ENCODE measurements at places on chromosomes 11 and 22.

- DNase-seq, result no peak
Observed at GRCh38 chr22:41664490-41664889, 24.2 kb downstream of the SNU13 start.

GRCh38 chr11:8545698-8546366 lies 48.2 kb downstream of the STK33 start:
- DNase-seq, result no peak

DNA sequence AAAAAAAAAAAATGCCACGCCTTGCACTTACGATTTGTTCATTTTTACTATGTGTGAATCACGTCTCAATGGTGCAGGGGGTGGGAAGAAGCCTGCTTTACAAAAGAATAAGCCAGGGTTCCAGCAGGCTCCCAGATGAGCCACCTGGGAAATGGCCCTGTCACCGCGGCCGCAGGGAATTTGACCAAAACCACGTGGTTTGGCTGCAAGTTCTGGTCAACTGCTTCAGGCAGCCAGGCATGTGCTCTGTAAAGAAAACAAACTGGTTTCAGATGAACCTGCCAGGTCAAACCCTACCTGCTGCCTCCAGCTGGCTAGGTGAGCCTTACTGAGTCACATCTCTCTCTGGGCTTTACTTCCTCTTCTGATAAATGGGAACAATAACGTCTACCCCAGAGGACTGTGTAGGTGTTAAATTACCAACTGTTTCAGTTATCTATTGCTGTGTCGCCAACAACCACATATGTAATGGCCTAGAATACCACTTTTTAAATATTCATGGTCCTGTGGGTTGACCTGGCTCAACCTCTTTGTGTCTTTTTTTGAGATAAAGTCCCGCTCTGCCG lies 30.5 kb upstream of the GCAT start:
- no peak for DNase-seq

- no peak for DNase-seq
Observed at GRCh38 chr22:29788339-29789279, 21.4 kb downstream of the UQCR10 start.

DNA sequence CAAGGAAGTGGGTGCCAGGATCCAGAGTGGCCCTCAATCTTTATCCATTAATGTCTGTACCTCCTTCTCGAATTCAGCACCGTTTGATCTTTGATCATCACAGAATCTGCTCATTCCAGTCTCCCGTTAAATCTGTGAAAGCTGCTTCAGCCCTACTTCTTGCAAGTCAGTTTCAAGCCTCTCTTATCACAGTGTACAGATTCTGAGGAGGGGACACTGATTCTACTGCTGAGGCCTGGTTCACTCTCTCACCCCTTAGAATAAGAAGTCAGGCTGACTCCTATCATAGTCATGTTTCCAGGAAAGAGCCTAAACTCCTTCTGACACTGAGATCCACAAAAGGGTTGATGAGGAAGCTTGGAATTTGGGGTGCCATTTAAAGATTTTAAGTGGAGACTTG lies 39.0 kb downstream of the MAML2 start:
- no peak for DNase-seq

- no peak for DNase-seq
Observed at GRCh38 chr11:76251576-76251975, 45.3 kb upstream of the WNT11 start.

- DNase-seq, result no peak
Observed at GRCh38 chr11:93570759-93571413, 27.7 kb upstream of the SMCO4 start.

- DNase-seq, result no peak
Observed at GRCh38 chr11:61481806-61482205, 26.7 kb upstream of the LRRC10B start.

DNA sequence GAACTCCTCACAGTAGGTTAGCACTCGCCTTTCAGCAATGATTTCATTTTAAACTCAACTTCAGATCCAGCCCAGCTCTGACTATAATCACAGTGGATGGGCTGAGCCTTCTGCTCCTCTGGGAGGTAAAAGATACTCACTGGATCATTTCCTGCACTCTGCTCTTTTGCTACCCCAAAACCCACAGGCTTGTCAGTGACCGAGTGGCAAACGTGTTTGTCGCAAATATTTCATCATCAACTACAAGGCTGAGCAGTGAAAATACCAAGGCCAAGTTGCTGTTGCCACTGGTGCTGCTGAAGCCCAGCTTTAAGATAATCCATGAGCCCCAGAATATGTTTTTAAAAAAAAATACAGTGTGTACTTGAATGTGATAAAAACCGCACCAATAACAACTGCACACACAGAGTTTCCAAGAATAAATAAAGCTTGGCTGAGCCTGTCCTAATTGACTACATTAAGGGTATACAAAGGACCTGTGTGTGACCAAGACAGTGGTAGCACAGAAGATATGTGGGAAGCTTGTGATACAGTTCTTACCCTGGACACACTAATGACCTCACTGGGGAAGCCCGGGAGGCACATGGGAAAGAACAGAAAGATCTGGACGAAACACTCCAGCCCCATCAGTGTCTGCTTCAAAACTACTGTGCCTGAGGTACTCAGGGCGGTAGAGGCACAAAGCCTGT lies 41.3 kb downstream of the ABTB2 start:
- no peak for DNase-seq

- DNase-seq, result no peak
Observed at GRCh38 chr11:133064152-133064877, 468.0 kb downstream of the OPCML start.

DNA sequence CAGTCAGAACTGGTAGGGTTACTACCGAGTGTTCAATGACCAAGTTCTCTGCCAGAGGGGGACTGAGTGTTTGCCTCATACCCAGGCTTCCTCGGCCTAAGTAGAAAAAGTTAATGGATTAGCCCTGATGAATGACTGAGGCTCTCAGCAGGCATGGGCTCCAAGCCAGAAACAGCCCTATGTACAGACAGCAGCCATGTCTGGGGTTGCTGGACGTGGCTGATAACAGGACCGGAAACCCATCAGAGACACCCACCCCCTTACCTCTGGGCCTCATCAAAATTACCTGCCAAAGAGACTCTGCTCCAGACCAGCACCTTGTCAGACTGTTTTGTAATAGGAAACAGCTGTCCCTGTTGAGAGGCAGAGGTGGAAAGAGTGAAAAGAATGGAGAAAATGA lies 351.4 kb downstream of the ETS1 start:
- DNase-seq, result no peak

DNA sequence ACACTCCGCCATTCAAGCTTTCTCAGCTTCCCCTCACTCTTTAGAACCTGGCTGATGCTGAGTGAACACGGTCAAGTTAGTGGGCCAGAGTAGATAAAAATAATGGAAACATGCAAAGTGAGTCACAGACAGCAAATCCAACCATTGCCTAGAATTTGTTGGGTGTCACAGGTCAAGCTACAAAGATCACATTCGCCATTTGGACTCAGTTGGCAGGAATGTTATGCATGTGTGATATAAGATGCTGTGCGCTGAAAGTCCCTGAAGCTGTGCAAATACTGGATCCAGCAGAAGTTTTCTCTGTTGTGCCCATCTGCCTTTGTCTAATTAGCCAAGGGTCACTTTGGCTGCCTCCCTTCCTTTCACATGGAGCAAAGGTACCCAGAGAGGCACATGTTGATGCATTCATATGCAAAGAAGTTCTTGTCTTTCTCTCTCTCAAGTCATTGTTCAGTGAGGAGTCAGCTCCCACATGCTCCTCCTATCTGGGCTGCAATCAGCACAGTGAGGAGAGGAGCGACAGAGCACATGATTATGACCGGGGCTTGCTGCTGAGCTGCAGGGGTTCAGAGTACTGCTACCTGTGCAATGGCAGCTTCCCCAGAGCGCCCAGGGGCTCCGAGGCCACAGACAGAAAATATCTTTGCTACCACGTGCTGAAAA lies 39.7 kb downstream of the FLI1 start:
- DNase-seq, result no peak

DNA sequence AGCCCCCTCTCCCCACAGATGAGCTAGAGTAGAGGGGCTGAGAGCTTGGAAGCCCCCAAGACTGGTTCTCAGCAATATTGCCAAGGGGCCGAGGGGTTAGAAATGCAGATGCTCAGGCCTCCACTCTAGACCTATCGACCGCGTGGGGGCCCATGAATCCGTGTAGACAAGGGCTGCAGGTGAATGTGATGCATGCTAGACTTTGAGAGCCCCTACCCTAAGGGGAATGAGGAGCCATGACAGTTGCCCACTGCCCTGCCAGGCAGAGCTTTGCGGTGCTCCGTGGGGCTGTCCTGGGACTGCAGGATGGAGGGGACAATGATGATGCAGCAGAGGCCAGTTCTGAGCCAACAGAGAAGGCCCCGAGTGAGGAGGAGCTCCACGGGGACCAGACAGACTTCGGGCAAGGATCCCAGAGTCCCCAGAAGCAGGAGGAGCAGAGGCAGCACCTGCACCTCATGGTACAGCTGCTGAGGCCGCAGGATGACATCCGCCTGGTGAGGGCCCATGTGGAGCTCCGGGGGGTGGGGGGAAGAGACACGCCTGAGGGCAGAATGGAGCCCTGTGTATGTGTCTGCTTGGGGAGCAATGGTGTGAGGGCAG lies 1.3 kb downstream of the SSH3 start:
- DNase-seq, result no peak

- no peak for DNase-seq
Observed at GRCh38 chr11:15897211-15897960, 459.0 kb downstream of the SOX6 start.

DNA sequence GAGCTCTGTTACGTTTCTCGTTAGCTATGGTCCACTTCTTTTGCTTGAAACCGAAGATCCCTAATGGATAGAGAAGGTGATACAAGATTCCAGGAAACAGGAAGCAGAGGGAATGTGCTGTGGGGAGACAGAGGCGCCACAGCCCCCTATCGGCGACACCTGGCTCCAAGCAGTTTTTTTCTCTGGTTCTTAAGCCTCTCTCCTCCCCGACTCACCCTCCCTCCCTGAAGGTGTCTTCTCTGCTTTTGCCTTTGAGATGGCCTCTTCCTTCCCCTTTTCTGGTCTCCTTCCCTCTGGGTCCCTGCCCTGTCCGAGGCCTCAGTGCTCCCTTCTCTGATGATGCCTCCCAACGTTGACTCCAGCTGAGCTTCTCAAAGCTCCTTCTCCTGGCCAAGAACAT lies 14.2 kb upstream of the APOBEC3A start:
- DNase-seq, result no peak

- DNase-seq, result no peak
Observed at GRCh38 chr11:92852946-92853345, 116.5 kb upstream of the MTNR1B start.

GRCh38 chr11:33110083-33110482 lies 51.2 kb downstream of the CSTF3 start:
- DNase-seq, result no peak

GRCh38 chr22:27113211-27113635 lies 455.8 kb downstream of the MIAT start:
- DNase-seq, result no peak

- DNase-seq, result no peak
Observed at GRCh38 chr11:126443120-126443519, 87.6 kb downstream of the ST3GAL4 start.

DNA sequence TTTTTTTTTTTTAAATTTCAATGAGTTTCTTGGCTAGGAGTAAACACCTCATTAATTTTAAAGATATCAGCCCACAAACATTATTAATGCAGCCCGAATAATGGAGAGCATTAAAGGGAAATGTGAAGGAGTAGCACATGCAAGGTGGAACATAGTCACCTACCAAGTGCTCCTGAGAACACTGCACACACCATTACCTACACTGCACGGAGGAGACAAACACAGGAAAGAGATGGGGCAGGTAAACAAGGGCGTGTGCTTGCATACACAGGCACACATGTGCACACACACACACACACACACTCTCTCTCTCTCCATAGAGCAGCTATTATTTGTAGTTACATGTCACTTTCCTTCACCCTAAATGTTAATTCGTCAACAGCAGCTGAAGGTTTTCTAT lies 30.2 kb downstream of the HTR3B start:
- no peak for DNase-seq

GRCh38 chr11:2507945-2508749 lies 63.3 kb downstream of the KCNQ1 start:
- no peak for DNase-seq

DNA sequence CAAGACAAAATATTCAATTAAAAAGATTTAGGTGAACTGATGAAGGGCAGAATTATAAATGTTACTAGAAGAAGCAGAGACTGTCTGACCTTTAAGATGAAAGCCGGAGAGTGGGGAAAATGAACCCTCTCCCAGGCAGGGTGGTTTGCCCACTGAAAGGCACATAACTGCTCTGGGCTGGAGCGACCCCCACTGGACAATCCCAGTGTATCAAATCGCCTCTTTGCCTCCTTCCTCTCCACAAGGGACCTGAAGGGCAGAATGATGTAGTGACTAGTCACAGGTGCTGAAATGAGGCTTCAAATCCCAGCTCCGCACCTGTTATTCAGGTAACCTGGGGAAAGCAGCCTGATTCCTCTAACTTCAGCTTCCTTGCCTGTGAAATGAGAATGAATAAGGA lies 69.0 kb downstream of the EFCAB6 start:
- no peak for DNase-seq

DNA sequence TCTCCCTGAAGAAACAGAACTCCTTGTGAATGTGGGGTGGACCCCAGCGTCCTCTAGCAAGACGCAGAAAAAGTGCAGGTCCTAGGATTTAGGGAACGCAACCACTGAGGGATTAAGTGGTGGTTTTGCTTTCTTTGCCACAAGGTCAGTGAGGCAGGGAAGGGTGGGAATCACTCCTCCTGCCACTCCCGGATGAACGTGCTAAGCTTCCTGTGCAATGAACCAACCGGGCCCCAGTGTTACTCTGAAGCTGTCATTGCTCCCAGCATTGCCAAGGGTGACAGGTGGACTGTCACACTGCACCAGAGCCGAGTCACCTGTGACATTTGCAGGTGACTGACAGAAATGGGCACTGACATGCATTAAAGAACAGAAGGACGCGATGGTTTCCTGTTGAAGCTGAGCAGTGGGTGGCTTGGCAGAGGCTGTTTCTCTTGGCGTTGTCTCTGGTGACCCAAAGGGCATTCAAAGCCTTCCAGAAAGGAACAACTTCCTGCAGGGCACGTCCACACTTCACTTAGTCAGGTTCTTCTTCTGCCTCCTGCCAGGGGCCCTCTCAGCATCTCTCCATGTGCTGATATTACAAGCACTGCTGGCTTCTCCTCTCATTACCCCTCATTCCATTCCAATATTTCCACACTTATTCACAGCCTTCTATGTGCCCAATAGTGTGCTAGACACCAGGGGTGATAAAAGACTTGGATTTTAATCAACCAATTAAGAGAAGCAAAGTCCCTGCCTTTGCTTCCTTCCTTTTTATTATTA lies 9.7 kb downstream of the KIRREL3 start:
- no peak for DNase-seq

DNA sequence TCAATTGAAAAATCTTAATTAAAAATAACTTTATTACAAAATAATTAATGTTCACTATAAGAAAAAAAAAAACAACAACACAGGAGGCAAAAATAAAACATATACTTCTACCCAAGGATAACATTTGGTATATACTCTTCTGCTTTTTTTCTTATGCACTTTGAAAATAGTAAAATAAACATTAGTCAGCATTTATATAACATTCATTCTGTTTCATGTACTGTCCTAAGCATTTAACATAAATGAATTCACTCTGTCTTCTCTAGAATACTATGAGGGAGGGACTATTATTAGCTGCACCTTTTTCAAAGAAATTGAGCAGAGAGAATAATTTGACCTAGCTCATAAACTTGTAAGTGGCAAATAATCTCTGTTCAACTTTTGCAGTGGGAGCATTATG lies 48.3 kb upstream of the CCDC34 start:
- no peak for DNase-seq

Measured in stimulated activated CD8-positive, alpha-beta memory T cell treated with anti-CD3 and anti-CD28 coated beads, Interleukin-12 subunit alpha, Interleukin-12 subunit beta, amount 100 ng/mL, for 1 hour (primary cell).